ENCODE measurements at places on chromosomes 2 and 18.

DNA sequence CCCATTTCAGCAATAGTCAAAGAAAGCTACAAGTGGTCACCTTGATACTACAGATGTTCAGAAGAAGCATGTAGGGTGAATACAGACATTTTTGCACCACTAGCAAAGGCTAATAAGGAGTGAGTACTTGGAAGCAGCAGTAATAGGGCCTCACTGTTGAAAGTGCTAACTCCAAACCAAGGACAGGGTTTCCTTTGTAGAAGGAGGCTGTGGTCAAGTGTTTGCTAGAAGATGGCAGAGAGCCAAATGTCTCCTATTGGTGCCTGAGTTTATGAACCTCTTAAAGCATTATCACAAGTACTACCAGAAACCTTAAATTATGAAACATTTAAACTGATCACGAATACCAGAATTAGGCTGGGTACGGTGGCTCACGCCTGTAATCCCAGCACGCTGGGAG, 308.1 kb downstream of the ZEB2 start:
- no peak for DNase-seq

- DNase-seq, result peak; percentile 55
Observed at GRCh38 chr2:237901932-237902850, 42.8 kb downstream of the RAMP1 start.

- DNase-seq, result peak; percentile 70
Observed at GRCh38 chr2:127064642-127065250, 42.2 kb downstream of the BIN1 start.

- DNase-seq, result no peak
Observed at GRCh38 chr2:104944495-104944894, 90.6 kb downstream of the POU3F3 start.

- DNase-seq, result no peak
Observed at GRCh38 chr2:233244818-233245217, 6.7 kb upstream of the ATG16L1 start.

- DNase-seq, result peak; percentile 25
Observed at GRCh38 chr2:85578243-85579180, 1.1 kb downstream of the VAMP8 start.

DNA sequence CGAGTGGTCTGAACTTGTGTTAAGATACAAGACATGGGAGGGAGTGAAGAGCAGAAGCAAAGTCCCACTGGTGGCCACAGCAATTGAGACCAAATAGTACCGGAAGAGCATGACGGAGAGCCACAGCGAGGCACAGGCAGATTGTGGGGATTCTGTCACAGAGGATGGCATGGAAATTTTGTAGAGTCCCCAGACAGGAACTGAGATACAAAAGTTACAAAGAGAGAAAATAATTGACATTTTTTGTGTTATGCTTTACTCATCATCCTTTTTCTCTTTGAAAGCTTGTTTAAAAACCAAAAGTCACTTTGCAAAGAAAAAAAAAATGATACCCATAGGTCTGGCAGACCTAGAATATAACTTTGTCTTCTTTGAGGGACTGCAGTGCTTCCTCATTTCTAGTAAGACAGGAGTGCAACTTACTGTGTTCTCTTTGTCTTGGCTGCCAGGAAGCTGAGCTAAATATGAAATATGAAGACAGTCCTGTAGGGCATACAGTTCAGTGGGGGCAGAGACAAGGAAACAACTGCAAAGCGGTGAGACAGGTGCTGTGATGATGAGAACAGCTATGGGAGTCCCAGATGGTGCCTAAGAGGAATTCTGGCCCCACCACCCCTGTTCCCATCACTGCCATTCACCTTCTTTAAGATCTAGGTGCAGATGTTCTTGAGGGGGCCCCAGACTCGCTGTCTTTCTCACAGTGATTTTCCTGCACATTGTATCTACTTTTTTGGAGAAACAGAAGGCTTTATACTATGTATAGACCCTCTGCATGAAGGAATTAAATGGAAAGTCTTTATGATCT, 5.2 kb downstream of the ARHGAP25 start:
- DNase-seq, result peak; percentile 51

DNA sequence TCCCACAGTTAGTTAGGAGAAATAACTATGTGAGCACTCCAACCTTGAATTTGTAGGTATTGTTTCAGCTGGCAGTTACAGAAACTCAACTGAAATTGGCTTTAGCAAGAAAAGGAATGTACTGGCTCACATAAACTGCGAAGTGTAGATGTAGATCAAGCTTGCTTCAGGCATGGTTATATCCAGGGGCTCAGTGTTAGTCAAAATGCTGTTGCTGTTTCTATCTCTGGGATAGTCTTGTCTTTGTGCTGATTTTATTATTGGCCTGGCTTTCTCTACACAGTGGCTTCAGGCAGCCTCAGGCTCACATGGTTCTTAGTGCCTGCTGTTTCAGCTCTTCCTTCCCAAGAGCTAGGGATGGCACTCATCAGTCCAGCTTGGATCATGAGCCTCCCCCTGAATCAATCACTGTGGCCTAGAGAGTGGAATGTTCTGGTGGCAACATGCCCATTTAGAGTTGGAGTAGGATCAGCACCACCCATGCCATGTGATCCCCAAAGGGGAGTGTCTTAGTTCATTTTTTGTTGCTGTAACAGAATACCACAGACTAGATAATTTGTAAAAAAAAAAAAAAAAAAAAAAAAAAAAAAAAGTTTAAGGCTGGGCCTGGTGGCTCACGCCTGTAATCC, 69.1 kb upstream of the FOXI3 start:
- no peak for DNase-seq

DNA sequence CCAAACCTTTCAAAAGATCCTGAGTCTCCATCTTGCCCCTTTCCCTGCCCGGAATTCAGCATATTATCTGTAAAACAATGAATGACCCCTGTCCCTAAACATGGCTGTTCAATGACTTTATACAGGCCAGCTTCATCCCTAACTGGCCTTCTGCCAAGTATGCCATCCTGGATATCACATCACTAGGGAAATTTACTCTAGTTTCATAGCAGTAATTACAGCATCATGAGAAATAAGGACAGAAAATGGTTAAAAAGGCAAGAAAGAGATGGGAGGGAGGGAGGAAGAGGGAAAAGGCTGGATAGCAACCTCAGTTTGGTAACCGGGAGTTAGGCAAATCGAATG, 4.4 kb downstream of the MBOAT2 start:
- no peak for DNase-seq
